ENCODE measurements at places on chromosomes 7 and 10.

DNA sequence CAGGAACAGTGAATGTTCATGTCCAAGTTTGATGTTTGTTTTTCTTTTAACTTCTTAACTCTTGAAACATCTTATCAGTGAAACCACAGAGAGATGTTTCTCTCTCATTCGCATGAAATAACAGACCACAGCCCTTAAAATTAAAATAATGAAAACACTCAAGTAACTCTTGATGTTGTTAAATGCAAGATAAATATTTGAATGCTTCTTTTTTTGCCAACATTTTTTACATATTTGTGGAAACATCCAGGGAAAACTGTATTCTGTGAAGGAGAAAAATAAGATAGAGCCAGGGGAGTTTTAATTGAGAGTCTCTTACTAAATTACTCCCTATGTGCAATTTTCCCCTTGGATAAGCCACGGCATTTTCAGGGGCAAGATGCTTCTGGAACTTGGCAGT lies 361.8 kb upstream of the MGMT start:
- no peak for DNase-seq

DNA sequence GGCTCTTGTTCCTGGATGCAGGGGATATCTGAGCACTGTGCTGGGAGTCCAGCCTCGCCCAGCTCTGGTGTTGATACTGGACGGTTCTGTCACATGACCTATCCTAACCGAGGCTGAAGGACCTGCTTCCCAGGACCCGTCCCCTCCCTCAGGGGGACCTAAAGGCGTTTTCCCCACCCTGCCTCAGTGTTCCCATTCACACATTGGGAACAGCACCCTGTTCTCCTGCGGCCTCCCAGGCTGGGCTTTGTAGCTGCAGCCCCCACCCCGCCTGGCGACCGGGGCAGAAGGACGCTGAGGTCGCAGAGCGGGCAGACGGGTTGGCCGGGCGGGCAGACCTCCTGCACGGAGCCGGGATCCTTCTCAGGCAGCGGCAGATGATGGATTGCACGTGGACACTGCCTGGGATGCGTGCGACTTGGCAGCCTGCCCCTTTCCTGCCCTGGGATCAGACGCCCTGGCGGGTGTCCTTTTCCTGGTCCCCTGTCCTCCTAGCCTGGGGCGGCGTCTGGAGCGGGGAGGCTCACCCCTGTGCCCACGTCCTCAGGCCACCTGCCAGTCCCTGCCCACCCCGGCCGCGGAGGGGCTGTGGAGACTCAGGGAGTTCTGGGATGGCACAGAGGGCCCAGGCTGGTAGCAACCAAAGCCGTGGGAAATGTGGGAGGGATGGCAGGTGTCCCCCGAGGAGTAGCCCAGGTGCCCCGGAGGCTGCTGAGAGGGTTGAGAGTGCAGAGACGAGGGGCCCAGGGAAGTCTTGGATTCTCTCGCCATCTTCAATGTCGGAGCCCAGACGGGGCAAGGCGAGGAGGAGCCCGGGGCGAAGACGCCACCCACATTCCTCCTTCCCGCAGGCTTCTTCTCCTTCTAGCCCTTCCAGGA lies 17.2 kb upstream of the PSMG3 start:
- no peak for DNase-seq

GRCh38 chr10:48199580-48200377 lies 74.7 kb downstream of the FRMPD2 start:
- DNase-seq: no peak

- no peak for DNase-seq
These were observed 358.6 kb downstream of the PAXIP1 start for GRCh38 chr7:154644366-154644765.

DNA sequence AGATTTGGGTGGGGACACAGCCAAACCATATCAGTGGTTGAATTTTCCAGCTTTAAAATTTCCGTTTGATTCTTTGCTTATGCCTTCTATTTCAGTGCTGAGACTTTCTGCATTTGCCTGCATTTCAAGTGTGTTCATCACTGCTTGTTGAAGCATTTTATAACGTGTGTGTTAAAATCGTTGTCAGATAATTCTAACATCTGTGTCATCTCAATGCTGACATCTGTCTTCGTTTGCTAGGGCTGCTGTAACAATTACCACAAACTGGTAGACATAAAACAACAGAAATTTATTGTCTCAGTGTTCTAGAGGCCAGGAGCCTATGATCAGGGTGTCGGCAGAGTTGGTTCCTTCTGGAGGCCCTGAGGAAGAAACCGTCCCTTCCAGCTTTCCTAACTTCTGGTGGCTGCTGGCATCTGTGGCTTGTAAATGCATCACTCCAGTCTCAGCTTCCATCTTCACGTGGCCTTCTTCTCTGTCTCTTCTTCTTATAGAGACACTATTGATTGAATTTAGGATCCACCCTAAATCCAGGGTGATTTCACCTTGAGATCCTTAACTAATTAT lies 71.1 kb upstream of the SDK1 start:
- DNase-seq: no peak

- DNase-seq: no peak
These were observed at the start of gene FGF8 for GRCh38 chr10:101775273-101776160. Gene FGF8 (minus strand): TSS chr10:101776114. CDS start chr10:101775900, 214 bp downstream.

- no peak for DNase-seq
These were observed 80.1 kb upstream of the CAPZA2 start for GRCh38 chr7:116782177-116782711.

GRCh38 chr7:109864230-109864629 lies 1226.7 kb upstream of the LRRN3 start:
- DNase-seq: no peak

DNA sequence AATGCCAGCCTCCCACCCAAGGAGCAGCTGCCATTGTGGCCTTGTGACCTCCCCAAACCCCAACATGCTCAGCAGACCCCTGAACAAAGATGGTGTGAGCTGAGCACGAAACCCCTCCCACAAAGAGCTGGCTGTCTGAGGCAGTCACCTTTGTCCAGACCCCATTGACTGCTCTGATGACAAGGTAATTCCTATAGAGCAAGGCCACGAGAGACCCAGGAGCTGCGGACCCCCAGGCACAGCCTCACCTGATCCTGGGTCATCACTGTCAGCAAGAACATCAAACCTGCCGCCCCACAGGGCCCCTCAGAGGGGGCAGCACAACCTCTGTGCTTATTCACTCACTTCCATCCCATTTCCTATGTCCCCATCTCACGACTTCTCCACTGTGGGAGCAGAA lies 102.6 kb downstream of the CPXM2 start:
- no peak for DNase-seq

DNA sequence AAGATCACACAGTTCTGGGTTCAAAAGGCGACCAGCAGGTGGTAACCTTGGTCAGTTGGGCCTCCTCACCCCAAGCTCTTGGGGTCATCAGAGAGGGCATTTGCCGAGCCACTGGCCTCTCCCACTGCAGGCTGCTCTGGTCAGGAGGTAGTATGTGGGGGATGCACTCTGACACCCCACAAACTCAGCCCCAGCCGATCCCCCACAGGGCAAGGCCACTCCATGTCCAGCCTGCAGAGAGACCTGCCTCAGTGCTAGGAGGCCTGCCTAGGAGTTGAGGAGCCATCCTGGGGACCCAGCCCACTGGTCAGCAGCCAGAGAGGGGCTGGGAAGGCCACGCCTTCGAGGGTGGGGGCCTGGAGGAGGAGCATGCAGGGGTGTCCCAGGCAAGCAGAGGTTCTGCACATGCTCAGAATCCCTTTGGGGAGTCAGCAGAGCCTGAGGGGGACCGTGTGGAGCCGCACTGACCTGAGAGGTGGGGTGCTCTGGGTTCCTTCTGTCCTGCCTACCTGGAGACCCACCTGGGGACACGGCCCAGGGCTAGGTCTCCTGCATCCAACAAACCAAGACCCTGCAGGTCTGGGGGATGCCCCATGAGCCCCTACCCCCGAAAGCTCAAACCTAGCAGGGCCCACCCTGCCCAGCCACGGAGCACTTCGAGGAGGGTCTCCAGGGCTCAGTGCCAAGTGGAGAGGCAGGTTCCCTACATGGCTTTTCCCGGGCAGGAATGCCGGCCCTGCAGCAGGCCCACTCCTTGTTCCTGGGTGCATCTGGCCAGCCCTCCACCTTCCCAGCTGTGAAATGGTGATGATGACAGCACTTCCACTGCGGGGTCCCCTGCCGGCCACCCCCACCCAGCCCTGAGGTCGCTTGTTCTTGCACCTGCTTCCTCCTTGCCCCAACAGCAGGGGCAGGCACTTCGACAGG lies 58.5 kb downstream of the RASGEF1A start:
- no peak for DNase-seq

Measured in RCC 7860 (cell line).